Right ventricle myocardium superior (tissue), 1 donor: ENCODE measurements at places on chromosomes 5 and 9.
A peak's percentile ranks its signal among the peaks of the same experiment; 100 is the strongest.

GRCh38 chr5:83253720-83254119, 176.4 kb downstream of the XRCC4 start:
- DNase-seq, result no peak

DNA sequence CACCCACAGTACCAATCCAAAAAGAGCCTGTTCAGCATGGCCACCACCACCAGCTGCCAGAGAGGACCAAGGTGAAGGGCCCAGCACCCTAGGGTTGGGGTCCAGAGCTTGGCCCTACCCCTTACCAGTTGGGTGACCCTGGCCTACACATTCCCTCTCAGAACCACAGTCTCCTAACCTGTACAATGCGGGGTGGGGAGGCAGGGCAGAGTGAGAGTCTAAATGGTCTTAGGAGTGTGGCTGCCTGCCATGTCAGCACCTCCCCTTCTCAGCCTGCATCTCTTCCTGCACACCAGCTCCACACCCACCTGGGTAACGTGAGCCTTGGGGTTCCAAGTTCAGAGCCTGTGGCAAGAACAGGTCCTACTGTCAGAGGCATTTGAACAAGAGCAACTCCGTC, 92.2 kb downstream of the C5orf15 start:
- no peak for DNase-seq

DNA sequence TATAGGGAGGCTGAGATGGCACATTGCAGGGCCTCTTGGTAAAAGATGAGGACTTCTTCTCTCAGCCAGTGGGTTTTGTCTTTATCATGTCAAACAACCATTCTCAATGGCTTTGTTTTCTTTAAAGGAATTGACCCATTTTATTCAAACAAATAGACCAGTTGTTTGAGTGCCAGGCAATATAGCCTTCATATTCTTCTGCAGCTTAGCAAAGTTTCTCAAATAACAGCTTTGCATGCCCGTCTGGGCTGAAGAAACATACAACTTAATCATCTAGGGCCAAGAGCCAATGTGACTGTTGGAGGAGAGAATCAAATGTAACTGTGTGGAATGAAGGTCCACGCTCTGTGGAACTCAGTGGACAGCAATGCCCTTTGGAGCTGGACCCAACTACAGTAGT, 57.4 kb upstream of the ADRA1B start:
- no peak for DNase-seq

- no peak for DNase-seq
These were observed 80.7 kb downstream of the KCNIP1 start for GRCh38 chr5:170584450-170585058.

GRCh38 chr5:154236011-154236410, 45.5 kb downstream of the GALNT10 start:
- DNase-seq, result no peak

GRCh38 chr9:35844628-35845270, 15.7 kb downstream of the TMEM8B start:
- no peak for DNase-seq

DNA sequence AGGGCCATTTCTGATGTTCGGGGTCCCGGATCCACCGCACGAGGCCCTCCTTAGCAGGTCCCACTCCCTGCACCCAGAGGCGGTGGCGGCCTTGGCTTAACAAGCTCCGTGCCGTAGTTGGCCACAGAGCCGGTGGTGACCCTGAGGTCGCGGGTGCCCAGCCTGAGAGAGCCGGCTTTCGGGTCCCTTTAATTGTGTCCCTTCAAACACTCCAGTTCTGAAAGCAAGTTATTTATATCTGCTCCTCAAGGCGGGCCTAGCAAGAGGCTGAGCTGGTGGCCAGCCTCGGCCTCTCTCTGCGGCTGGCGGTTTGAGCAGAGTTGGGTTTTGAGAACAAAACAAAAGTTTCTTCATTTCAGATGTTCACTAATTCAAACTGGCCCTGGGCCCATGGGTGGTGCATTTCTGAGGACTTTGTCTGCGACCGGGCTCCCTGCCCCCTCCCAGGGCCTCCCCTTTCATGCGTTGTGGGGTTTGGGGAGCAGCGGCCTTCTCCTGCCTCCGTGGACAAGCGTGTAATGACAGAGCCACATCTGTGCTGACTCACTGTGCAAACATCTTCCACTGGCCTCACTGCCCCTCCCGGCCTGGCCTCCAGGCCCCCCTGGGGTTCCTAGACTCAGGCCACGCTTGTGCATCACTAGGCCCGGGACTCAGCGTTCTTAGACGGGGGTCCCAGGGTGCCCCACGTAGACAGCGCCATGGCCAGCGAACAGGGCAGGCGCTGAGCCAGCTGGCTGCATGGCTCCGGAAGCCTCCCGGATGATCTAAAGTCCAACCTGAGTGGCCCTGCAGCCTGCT, 49.4 kb upstream of the COL5A1 start:
- peak; percentile 73 for DNase-seq

- DNase-seq, result no peak
These were observed 222.3 kb upstream of the ANKRD55 start for GRCh38 chr5:56455417-56455816.

- DNase-seq, result peak; percentile 69
These were observed 992 bp downstream of the SETD9 start for GRCh38 chr5:56910210-56910965.

DNA sequence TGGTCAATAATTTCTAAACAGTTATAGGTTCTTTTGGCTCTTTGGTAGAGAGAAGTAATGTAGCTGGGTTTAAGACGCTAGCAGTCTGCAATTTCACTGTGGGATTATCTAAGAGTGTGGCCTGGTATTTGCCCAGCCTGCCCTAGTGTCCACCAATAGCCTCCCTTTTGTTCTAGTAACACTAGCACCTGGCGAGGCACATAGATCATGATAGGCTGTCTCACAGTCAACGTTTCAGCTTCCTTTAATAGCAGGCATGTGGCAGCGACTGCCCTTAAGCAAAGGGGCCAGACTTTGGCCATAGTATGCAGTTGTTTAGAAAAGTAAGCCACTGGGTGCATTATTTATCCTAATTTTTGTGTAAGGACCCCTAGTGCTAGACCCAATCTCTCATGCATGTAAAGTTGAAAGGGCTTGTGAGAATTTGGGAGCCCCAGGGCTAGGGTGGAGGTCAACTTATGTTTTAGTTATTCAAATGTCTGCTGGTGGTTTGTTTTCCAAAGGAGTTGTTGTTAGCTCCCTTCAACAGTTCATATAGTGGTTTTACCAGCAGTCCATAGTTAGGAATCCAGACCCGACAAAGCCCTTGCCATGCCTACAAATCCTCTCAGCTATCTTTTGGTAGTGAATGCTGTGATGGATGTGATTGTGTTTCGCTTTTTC, 274.3 kb downstream of the HTR1A start:
- no peak for DNase-seq

- DNase-seq, result no peak
These were observed 75.0 kb downstream of the PBX3 start for GRCh38 chr9:125822160-125822559.

- no peak for DNase-seq
These were observed 24.9 kb upstream of the ADRA1B start for GRCh38 chr5:159891371-159891770.

- DNase-seq, result no peak
These were observed 476.3 kb downstream of the RAB3C start for GRCh38 chr5:59058969-59059687.

- no peak for DNase-seq
These were observed 23.2 kb upstream of the LRRTM2 start for GRCh38 chr5:138898299-138898698.

DNA sequence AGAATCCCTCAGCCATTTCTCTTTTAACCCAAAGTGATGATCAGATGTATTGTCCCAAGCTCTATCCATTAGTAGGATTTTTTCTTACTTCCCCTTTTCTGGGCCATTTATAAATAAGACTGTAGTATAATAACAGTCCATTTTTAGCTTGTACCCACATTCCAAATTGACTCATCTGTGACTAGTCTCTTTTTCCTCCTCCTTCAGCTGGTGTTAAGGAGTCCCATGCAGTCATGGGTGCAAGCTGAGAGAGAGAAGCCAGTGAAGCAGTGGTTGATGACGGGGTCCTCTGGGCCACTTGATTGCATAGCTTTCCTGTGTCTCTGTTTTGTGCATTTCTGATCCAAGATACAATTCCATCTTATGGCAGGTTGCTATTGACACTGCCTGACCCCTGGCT, 476.0 kb upstream of the CD180 start:
- no peak for DNase-seq

DNA sequence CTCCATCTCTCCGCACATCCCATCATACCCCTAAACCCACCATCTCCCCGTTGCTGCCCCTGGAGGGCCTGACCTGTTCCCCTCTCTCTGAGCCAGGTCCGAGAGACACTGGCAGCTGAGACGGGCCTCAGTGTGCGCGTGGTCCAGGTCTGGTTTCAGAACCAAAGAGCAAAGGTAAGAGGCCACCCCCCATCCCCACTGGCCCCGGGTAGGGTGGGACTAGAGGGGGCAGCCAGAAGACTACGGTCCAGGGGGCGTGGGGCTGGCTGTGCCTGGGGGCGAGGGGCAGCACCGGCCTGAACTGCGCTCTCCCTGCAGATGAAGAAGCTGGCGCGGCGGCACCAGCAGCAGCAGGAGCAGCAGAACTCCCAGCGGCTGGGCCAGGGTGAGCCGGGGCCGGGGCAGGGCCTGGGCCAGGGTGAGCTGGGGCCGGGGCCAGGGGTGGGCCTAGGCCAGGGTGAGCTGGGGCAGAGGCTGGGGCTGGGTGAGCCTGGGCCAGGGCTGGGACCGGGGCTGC, 79.8 kb downstream of the LMX1B start:
- DNase-seq, result peak; percentile 21

DNA sequence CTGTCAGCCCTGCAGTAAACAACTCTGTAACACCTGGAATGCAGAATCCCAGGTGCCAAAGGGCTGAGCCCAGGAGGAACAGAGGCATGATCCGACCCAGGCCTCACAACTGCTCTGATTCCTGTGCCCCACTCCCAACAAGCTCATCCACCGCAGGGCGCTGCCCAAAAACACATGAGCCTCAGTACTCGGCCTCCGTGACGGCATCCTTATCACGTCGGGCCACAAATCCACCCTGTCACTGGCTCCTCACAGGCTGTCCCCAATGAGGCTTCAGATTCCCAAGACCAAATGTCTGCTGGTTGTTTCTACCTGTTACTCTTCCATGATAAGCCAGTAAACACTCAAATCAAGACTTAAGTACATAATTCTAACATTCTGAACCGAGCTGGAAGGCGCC, 15.2 kb downstream of the QSOX2 start:
- DNase-seq, result no peak

DNA sequence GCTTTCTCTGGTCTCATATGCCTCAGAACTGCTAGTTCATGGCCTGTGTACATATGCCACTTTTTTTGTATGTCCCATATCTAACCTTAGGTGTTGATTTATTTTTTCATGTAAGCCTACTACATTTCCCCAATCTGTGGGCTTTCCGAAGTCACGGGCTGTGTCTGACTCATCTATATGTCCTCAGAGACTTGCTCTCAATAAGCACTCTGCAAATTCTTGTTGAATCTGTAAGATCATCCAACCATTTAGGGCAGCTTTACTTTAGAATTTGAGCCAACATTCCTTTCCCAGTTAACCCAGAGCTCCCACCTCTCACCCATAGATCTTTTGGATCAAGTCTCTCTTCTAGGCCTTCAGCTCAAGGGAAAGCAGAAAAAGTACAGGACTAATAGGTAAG, 263.4 kb downstream of the SEC61B start:
- no peak for DNase-seq

- DNase-seq, result no peak
These were observed 29.6 kb upstream of the TAF1L start for GRCh38 chr9:32665101-32665500.

GRCh38 chr5:156126716-156127115, 200.2 kb upstream of the SGCD start:
- no peak for DNase-seq

- no peak for DNase-seq
These were observed 376.4 kb downstream of the CTNND2 start for GRCh38 chr5:11527652-11528349.

GRCh38 chr5:161372682-161373344, 173.7 kb downstream of the GABRB2 start:
- no peak for DNase-seq

GRCh38 chr9:91048749-91049148, 247.1 kb downstream of the SYK start:
- no peak for DNase-seq

DNA sequence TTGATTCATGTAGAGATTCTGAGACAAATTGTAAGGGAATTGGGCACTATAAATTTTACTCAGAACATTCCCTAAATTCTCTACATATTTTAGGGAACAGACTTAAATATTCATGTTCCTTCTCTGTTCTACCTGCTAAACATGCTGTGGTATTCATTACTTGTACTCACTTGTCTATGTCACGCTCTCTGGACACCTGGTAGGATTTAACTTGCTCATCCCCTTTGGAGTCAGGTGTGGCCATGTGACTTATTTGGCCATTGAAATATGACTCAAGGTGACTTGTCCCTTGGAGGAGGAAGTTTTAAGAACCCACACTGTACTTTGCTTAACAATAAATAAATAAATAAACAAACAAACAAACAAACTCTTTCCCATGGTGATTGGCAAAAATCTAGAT, 2258.8 kb upstream of the WWC1 start:
- DNase-seq, result no peak

DNA sequence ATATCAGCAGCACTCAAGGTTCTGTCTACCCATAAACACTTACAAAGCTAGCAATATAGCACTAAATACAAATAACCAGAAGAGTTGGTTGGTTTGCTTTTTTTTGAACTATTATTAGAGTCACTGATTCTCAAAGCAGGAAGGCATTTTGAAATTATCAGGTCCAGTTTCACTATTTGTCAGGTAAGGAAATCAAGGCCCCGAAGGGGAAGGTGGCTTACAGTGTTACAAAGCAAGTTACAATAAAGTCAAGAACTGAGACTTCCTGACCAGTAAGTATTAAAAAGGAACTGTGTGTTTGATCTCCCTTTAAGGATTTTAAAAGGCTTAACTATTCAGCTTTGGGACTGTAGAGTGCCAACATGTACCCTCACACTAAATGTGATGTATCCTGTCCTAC, 10.8 kb downstream of the C5orf15 start:
- no peak for DNase-seq

- DNase-seq, result no peak
These were observed 1.0 kb upstream of the CLIC3 start for GRCh38 chr9:136997371-136997770.

GRCh38 chr5:120082316-120083068, 381.6 kb upstream of the PRR16 start:
- DNase-seq, result no peak

- no peak for DNase-seq
These were observed 18.7 kb downstream of the NSG2 start for GRCh38 chr5:174064171-174064570.

DNA sequence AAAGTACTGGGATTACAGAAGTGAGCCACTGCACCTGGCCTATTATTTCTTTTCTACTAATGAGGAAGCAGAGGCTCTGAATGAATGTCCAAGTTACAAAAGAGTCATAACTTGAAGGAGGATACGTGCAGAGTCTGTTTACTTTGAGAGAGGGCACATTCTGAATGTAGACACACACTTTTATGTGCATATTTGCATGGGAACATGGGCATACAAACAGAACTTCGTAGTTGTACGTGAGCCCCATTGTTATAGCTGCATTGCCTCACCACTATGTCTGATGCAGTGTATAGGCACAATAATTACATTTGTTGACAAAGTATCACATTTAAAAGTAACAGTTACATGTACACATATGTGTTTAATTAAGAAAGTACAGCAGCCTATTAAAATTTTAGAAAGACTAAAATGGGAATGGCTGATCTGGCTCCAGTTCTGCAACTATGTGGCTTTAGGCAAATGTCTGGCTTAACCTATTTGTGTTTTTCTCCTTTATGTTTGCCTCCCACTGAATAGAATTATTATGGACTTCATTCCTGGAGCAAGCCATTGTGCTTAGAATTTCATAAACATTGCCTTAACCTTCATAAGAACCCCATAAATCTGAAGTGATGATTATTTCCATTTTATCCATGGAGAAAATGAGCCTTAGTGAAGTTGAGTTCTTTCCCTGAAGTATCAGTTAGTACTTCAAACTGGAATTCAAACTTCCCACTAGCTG, 3.0 kb upstream of the DPYSL3 start:
- DNase-seq, result no peak
